Thymus (tissue), 14 donors: ENCODE measurements at places on chromosomes 2 and 18. TPM values are rescaled to one million over a fixed set of nuclear protein-coding genes. Genes with fewer than 3 reads are reported as not detected.

CSRNP3 gene
- total RNA-seq = 1.7 TPM

SP140L gene
- 11.9 TPM for total RNA-seq

- no peaks in the 10 kb centered on the region for H3K4me1 ChIP-seq
- no peak overlapping the region for H3K4me3 ChIP-seq
- H3K27ac ChIP-seq = no peak overlapping the region
- H3K27me3 ChIP-seq = no peaks in the 10 kb centered on the region
- no peak for DNase-seq
Observed at GRCh38 chr2:218802386-218802994, 20.5 kb downstream of the CYP27A1 start.

- H3K27me3 ChIP-seq = no peaks in the 10 kb centered on the region
- no peak for DNase-seq
- no peak overlapping the region for H3K27ac ChIP-seq
- no peaks in the 10 kb centered on the region for H3K36me3 ChIP-seq
- H3K4me1 ChIP-seq = no peaks in the 10 kb centered on the region
Observed at GRCh38 chr2:35548171-35548570, 807.4 kb upstream of the CRIM1 start.

SAG gene
- 0.61 TPM for total RNA-seq

DNA sequence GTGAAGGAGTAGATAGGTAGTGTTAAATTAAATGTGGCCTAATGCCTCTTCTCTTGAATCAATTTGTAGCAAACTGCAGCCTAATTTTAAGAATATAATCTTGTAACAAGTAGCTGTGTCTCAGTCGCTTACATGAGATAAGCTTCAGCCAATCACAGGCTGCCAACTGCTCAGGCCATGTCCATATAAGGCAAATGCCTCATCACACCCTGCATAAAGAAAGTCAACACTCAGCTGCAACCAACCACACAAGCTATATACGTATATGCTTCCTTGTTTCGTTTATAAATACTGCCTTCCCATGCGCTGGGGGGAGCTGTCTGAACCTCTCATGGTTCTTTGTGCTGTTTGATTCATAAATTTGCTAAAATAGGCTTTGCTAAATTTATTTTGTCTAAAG, 476.3 kb downstream of the TRIB2 start:
- no peak for DNase-seq
- H3K36me3 ChIP-seq = no peaks in the 10 kb centered on the region
- H3K4me1 ChIP-seq = no peaks in the 10 kb centered on the region
- H3K27me3 ChIP-seq = no peaks in the 10 kb centered on the region

GRCh38 chr2:95072424-95072823, 46.9 kb downstream of the MAL start:
- no peak for DNase-seq
- no peak overlapping the region for H3K27ac ChIP-seq
- H3K4me1 ChIP-seq = peaks cover 41% of the 10 kb centered on the region
- H3K36me3 ChIP-seq = no peaks in the 10 kb centered on the region
- H3K27me3 ChIP-seq = no peaks in the 10 kb centered on the region
- no peak overlapping the region for H3K4me3 ChIP-seq

DNA sequence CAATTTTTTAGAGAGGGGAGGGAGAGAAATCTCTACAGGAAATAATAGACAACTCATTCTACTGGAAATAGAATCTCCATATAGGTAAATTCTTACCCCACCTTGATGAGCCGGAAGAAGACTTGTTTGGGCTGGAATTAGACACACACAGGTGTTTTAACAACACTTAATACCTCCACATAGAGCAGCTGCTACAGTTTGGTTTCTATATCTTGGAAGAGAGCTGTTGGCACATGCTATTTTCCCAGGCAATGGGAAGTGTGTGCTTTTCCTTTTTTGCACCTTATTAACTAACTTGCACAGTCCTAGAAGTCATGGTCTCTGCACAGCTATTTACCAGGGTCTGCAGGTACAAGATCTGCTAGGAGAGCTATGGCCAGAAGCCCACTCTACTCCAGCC, 73.7 kb downstream of the SATB2 start:
- no peaks in the 10 kb centered on the region for H3K36me3 ChIP-seq
- H3K4me3 ChIP-seq = no peak overlapping the region
- DNase-seq = no peak
- H3K27me3 ChIP-seq = no peaks in the 10 kb centered on the region

DNA sequence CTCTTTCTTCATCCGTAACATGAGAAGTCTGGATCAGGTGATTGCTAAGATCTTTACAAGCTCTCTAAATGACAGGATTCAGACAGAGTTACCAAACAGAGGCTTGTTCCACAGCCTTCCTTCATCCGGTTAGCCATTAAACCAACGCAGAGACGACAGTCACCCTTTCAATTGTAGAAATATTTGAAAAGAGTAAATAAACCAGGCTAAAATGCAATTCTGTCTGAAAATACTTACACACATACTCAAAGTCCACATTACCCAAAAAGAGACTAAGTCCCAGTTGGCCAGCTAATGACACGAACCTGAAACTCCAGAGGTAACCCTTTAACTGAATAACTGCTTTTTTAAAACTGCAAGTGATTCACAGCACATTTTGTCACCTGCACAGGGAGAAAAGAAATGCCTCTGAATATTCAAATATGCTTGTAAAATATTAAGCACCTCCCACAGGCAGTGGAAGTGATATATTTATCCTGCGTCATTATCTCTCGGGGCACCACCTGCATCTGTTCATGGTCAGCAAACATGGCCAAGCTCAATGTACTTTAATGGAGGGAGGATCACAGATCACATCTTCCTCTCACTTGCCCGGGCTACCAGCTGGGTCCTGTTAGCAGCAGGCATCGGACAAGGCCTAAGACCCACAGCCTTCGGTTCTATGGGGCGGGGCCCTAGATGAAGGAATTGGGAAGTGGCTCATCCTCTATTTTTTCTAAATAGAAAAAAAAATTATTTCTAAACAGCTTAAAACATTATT, 38.8 kb upstream of the DNER start:
- no peaks in the 10 kb centered on the region for H3K36me3 ChIP-seq
- H3K4me1 ChIP-seq = no peaks in the 10 kb centered on the region
- H3K27me3 ChIP-seq = no peaks in the 10 kb centered on the region
- H3K27ac ChIP-seq = no peak overlapping the region

DNA sequence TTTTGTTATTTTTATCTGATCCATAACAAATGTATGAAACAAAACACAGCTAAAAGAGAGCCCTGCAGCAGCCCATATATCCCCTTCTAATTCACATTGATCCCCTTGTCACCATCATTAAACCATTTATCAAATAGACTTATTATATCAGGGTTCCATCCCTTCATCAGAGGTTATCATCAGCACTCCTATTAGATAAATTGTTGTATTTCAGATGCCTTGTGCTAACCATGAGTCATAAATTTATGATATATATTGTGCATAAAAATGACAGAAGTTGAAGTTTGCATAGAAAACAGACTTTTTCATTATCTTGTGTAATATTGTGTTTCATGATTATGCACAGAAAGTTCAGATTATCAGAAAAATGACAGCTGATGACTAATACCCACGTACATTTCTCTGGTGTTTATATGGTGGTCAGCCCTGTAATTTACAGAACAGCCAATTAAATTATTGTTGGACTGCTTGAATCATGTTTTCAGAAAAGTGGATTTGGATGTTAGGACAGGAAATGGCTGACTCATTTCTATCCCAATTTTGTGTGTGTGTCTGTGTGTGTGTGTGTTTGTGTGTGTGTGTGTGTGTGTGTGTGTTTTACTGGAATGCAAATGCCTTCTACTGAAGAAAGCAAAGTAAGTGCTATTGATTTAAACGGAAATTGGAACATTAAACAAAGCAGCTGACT, 80.9 kb downstream of the PPP1R1C start:
- no peak overlapping the region for H3K27ac ChIP-seq
- no peak overlapping the region for H3K4me3 ChIP-seq
- H3K4me1 ChIP-seq = no peaks in the 10 kb centered on the region

LHCGR gene
- 0.05 TPM for total RNA-seq

SULT1C2 gene
- total RNA-seq = 0.57 TPM

- H3K4me1 ChIP-seq = no peaks in the 10 kb centered on the region
- DNase-seq = no peak
- H3K4me3 ChIP-seq = no peak overlapping the region
- H3K36me3 ChIP-seq = no peaks in the 10 kb centered on the region
- H3K27me3 ChIP-seq = no peaks in the 10 kb centered on the region
- no peak overlapping the region for H3K27ac ChIP-seq
Observed at GRCh38 chr2:4965556-4966320, 726.4 kb upstream of the SOX11 start.

SEMA4C gene
- total RNA-seq = 9.8 TPM

DNA sequence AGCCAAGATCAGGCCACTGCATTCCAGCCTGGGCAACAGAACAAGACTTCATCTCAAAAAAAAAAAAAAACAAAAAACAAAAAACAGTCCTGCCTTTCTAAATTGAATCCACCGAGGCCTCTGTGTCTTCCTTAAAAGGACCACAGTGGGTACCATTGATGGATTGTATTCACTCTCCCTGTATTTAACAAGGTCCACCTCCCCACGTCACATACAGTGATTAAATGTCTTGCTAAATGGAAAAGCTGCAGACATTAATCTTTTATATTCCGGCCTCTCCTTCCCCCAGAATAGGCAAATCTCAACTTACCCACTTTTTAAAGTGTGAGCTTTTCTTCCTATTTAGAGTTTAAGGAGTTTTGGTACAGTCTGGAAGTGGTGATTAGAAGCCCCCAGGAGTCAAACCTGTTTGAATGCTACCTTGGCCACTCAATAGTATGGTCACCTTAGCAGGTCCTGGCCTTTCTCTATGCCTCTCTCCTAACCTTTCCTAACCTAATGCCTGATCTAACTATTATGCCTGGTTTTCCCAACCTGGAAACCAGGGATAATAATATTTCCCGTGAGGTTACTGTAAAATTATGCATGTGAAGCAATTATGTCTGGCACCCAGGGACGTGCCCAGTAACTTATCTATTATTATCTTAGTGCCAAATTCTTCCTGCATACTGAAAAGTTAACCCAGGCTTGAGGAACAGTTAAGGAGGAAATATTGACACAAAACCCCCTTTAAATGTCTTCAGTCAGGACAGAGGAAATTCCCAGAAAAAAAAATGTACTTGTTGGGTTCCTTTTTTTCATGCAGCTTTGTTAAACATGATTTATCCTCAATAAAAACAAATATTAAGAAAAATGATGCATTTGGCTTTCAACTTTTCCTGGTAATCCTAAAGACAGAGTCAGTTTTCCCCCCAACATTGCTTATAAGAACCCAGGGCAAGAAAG, 3.1 kb downstream of the NFE2L2 start:
- peak overlapping the region; percentile 90 for H3K4me3 ChIP-seq
- H3K27me3 ChIP-seq = no peaks in the 10 kb centered on the region
- DNase-seq = no peak
- no peaks in the 10 kb centered on the region for H3K36me3 ChIP-seq
- H3K27ac ChIP-seq = no peak overlapping the region
- peaks cover 20% of the 10 kb centered on the region for H3K4me1 ChIP-seq

CABYR gene
- 1.4 TPM for total RNA-seq

GRCh38 chr2:196172951-196173350, 1.6 kb upstream of the STK17B start:
- no peaks in the 10 kb centered on the region for H3K27me3 ChIP-seq
- H3K4me1 ChIP-seq = peaks cover 58% of the 10 kb centered on the region
- no peaks in the 10 kb centered on the region for H3K36me3 ChIP-seq

BOLA3 gene
- 41.7 TPM for total RNA-seq

DNA sequence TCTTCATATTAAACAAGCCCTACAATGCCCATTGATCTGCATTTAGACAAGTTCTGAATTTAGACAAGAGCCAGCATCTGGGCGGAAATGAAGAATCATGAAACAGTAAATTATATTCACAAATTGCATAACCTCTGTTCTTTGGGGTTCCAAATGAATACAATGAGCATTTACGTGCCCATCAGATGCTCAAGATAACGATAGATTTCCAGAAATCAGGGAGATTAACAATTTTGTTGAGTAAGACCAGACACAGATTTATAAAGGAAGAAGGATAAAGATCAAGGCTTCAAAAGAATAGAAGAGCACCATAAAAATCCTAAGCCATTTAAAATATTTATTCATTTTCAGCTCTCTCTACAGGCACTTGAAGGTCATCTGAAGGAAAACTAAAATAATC, 59.7 kb upstream of the CDH20 start:
- no peaks in the 10 kb centered on the region for H3K4me1 ChIP-seq
- no peak for DNase-seq
- H3K27ac ChIP-seq = no peak overlapping the region
- H3K27me3 ChIP-seq = no peaks in the 10 kb centered on the region
- H3K36me3 ChIP-seq = no peaks in the 10 kb centered on the region
- no peak overlapping the region for H3K4me3 ChIP-seq

GRCh38 chr2:8487461-8487932, 194.4 kb upstream of the ID2 start:
- H3K27me3 ChIP-seq = no peaks in the 10 kb centered on the region
- no peaks in the 10 kb centered on the region for H3K36me3 ChIP-seq
- H3K27ac ChIP-seq = peak overlapping the region; percentile 81

MAT2A gene
- 78.4 TPM for total RNA-seq

IL37 gene
- 0.09 TPM for total RNA-seq

TUBA4B gene
- total RNA-seq = 0.05 TPM

- H3K27ac ChIP-seq = no peak overlapping the region
- DNase-seq = no peak
- no peaks in the 10 kb centered on the region for H3K36me3 ChIP-seq
- H3K4me1 ChIP-seq = no peaks in the 10 kb centered on the region
- H3K27me3 ChIP-seq = no peaks in the 10 kb centered on the region
- no peak overlapping the region for H3K4me3 ChIP-seq
Observed at GRCh38 chr2:68403199-68403644, 38.1 kb downstream of the PLEK start.

DNA sequence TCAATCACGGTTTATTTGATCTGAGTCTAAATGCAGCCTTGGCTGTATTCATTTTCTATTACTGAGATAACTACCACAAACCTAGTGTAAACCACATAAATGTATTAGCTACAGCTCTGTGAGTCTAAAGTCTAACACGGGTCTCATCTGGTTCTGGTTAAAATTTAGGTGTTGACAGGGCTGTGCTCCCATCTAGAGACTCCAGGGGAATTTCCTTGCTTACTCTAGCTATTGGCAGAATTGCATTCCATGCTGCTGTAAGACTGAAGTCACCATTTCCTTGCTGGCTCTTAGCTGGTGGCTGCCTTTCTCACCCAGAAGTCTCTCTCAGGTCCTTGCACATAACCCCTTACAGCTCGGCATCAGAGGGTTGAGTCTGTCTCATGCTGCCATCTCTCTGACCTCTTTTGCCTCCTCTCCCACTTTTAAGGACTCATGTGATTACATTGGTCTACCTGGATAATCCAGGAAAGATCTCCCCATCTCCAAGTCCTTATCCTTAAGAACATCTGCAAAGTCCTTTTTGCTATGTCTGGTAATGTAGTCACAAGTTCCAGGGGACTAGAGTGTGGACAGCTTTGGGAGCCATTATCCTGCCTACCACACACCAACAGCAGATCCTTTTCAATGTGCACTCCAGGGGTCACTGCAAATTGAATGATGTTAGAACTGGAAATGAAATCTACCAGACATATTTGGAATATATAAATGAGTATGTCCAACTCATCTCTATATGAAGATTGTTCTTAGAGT, 207.0 kb upstream of the AGAP1 start:
- no peaks in the 10 kb centered on the region for H3K27me3 ChIP-seq
- DNase-seq = no peak
- no peak overlapping the region for H3K4me3 ChIP-seq
- H3K4me1 ChIP-seq = no peaks in the 10 kb centered on the region
- no peaks in the 10 kb centered on the region for H3K36me3 ChIP-seq
